ENCODE measurements at places on chromosomes 4 and X.

GRCh38 chr4:121077496-121077895 lies 5.2 kb upstream of the NDNF start:
- DNase-seq = no peak

DNA sequence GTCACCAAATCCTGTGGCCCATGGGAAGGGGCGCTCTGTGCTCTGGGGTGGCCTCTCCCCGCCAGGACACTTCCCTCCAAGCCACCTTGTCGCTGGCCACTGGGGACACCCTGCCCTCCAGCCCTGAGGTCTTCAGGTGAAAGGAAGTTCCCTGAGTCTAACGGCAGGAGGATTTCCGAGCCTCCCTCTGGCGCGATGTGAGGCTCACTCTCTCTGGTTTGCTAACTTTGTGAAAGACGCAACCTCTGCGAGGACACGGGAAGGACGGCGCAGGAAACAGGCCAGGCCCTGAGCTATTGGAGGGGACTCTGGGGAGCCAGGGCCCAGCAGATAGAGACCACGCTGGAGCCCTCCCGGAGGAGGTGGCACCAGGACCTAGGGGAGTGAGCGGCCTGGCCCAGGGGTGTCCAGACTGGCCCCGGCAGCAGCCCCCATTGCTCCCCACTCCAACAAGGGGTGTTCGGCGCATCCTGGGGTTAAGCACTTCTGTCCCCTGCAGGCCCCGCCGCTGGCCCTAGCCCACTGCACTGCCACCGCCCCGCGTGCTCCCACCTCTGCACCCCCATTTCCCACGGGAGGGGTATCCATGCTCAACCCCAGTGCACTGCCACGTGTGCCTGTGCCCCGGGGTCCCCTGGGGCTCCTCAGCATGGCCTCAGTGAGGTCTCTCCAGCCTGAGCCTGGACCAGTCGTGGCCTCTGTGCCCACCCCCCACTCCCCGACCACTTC lies 72.2 kb upstream of the MXD4 start:
- DNase-seq = no peak

DNA sequence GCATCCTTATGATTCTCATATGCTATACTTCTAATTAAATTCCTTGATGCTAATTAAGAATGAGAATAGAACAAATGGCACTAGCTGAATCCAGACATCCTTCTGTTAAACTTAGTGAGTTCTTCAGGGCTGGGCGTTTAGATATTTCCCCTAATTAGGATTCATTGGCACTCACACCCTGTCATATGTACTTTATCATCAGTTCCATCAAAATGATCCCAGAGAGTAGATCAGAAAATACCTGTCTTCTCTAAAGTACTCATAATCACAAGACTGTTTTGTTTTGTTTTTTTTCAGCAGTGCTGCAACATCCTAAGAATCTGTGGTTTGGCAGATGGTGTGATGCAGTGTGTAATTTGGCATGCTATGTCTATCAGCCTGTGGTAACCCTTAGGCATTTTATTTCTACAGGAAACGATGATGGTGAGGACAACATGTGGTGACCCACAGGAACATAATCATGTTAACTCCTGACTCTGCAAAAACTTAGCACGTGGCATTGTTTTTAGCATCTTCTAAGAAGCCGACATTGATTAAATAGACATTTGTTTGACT lies 2528.4 kb downstream of the ARAP2 start:
- DNase-seq = no peak

- DNase-seq = no peak
Measured at GRCh38 chr4:79653871-79654270, 245.8 kb upstream of the GK2 start.

- no peak for DNase-seq
Measured at GRCh38 chrX:111071542-111072277, 24.3 kb upstream of the PAK3 start.

DNA sequence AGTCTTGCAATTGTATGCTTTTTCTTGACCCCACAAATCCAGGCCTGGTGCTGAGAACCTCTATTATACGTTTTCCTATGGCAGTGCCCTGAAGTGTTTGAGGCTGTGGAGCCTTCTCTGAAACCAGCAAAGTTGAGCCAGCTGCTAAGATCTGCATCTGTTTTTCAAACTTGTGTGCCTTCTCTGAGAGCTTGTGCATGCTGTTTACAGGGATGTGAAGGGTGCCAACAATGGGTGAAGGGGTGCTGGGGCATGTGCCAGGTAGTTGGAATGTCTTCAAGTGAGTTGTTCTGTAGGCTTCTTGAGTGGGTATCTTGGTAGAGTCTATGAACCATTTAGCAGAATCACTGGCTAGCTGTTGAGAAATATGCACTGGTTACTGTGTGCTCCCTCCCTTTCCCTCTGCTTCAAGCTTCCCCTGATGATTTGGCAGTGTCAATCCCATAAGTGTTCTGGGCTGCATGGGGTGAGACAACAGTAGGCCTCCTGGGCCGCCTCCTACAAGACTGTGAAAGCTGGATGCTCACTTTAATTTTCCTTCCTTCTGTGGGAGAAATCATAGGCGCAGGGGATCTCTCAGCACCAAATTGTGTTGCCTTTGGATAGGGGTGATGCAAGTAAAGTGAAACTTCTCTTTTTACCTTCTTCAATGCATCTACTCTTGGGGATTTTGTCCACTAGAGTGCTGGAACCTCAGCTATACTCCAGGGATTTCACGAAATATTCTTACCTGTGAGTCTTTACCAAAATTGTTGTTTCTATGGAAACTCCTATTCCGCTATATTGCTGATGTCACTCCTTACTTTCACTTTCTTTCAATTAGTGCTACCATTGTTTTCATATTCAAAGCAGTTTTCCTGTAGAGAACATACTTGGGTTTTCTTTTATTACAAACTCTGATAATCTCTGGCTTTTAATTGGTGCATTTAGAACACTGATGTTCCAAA lies 30.0 kb downstream of the ITM2A start:
- no peak for DNase-seq

DNA sequence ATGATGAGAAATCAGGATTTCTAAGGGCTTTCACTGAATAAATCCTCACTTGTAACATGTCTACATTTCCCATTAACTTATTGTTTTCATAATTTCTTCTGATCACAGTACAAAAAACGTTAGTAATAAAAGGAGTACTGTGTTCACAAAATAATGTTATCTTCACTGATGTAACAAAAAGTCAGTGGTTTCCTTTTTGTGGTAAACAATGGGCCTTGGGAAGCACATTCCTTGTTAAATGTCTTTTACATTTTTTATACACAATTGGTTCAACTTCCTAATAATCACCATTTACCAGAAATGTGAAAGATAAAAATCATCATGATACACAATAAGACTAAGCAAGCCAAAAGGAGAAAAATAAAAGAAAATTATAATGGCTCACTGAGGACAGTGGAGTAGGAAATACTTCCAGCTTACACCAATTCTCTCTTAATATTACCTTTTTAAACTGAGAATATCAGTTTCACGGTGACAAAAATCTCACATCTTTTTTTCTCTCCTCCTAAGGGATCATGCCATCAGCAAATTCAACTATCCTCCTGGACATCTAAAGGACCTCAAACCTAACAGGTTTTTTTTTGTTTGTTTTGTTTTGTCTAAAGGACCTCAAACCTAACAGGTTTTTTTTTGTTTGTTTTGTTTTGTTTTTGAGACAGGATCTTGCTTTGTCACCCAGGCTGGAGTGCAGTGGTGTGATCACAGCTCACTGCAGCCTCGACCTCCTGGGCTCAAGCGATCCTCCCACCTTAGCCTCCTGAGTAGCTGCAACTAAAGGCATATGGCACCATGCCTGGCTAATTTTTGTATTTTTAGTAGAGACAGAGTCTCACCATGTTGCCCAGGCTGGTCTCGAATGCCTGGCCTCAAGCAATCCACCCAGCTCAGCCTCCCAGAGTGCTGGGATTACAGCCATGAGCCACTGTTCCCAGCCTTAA lies 57.3 kb downstream of the FRYL start:
- no peak for DNase-seq

DNA sequence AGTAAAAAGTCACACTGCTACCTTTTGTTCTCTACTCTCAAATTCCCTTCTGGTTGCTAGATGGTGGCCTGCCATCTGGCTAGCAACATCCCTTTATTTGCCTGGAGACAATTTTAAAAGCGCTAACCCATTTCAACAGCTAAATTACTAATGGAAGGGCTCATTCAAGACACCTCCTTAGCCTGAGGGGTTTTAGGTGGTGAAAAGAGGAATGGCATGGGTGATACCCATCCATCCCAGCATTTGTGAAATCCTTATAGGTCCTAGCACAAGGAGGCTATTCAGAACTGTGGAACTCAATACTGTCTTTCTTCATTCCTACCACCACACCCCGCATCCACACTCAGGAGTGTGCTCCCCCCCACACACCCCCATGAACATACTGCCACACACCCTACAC lies 33.5 kb downstream of the ARHGEF9 start:
- DNase-seq = no peak

DNA sequence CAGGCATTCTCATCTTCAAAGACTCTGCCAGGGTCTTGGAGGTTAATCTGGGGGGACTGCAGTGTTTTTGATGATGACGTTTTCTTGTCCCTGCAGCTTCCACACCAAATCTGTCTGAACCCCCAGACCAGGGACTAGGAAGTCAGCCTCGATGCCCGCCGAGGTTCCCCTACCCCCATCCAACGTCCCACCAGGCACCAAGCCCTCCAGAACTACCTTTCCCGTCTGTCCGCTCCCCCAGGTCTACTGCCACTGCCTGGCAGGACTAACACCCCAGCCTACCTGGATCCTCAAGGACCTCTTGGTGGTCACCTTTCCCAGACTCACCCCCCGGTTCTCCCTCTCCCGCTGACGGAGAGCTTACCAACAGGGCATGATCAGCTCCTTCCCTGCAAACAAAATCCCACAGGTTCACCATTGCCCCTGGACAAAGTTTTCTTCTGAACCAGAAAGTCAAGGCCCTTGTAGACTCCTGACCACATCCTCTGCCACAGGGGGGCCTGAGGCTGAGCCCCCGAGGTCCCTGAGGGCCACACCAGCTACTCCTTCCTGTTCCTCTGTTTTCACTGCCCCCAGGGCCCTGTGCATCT lies 40.9 kb downstream of the HMX1 start:
- no peak for DNase-seq

DNA sequence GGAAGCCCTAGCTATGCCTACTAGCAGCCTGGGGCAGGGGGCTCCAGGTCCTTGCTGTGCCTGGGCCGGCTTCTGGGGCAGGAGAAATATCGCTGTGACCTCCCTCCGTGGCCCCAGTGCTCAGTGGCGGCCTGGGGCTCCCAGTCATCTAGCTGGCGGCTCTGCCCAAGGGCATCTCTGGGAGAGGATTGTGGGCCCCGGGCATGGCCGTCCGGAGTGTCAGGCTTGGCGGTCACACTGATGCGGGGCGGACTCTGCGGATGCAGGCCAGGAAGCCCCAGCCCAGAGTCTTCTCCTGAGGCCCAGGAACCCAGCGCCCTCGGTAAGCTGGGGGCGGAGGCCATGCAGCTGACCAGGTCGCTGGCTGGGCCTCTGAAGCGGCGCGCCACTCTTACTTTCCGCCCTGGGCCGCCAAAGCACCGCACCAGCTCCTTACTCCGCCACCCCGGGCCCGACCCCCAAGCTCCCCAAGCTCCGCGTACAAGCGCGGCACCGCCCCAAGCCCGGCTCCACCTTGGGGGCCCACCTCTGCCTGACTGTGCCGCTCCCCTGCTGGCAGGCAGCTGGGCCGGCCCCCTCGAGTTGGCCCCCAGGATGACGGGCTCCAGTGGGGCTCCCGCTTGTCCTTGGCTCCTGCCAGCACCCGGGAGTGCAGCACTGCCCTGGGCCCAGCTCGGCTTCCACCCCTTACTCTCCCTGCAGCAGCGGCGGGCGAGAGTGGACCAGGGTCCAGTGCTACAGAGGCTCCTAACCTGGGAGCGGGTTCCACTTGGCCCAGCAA lies 720.0 kb downstream of the PCDH18 start:
- DNase-seq = no peak
